ENCODE measurements at places on chromosomes 1 and 21. TPM values are rescaled to one million over a fixed set of nuclear protein-coding genes. Genes with fewer than 3 reads are reported as not detected.

The PTGFR gene
- total RNA-seq: not detected

The ITLN2 gene
- total RNA-seq: 0.85 TPM

The CLDN17 gene
- not detected for total RNA-seq

The CD1E gene
- not detected for total RNA-seq

The CTTNBP2NL gene
- 6.8 TPM for total RNA-seq
